ENCODE measurements at places on chromosomes 3 and 15. TPM values are rescaled to one million over a fixed set of nuclear protein-coding genes. Genes with fewer than 3 reads are reported as not detected.

DNA sequence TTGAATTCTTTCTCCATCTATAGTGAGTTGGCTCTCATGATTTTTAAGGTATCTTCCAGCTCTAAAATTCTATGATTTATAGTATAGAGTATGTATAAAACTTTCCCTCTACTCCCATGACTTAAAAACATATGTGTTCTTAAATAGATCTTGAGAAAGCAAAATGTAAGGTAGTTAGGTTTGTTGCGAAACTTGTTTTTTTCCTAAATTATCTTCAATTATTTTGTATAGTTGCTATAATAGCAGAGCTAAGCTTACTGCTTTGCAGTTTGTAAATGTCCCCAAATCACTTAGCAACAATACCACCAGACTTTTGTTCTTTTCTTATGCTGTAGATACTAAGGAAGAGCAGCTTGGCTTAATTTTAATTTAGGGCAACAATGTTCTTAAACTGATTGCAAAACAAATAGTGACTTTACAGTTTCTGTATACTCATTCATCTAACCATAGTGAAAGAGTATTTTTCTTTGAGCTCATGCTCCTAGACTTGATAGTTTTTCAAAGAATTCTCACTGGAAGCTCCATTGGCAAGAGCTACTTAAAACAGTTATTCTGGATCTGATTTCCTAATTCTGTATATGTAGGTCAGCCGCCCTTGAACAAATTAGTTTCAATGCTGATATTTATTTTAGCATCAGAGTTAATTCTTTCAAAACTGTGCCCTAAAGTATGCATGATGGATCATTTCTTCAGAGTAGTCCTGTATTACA lies 61.2 kb downstream of the LYSMD4 start:
- DNase-seq: no peak

GRCh38 chr15:43329217-43329959 lies 985 bp downstream of the LCMT2 start:
- DNase-seq: peak; percentile 77

GRCh38 chr3:38548154-38548931 lies 52.2 kb downstream of the EXOG start:
- peak; percentile 32 for DNase-seq

- DNase-seq: no peak
These were observed 162.4 kb upstream of the TGFBR2 start for GRCh38 chr3:30443756-30444673.

The C3orf80 gene
- total RNA-seq: not detected

The COPB2 gene
- total RNA-seq: 86.1 TPM

The GOLGA8S gene
- total RNA-seq: not detected

The TCAIM gene
- total RNA-seq: 22.0 TPM

Measured in neural progenitor cell (in vitro differentiated cells).